ENCODE measurements at places on chromosomes 7 and 10.

DNA sequence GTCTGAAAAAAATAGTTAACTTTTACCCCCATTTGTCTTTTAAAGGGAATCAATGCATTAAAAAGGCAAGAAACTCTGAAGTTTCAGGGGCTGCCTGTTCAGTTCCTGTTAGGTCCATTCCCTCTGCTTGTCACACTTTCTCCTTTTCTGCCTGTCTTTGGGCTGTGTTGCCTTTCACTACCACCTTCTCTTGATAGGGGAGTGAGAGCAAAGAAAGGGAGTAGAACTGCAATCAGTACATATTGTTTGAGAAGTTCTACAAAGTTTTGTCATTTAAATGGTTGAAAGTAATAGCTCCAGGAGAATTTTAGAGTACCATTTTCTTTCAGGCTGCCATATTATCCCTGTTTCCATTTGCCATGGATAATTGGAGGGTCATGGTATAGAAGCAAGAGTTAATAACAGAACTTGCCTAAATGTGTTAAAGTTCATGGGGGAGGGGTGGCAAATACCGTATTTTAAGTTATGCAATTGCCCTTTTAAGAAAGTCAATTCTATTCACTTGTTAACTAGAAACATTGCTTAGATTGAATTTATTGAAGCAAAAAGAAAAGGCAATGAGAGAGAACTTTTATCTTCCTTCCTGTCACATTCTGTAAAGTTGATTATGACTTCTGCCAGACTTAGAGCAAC is 38.6 kb downstream of the MPLKIP start:
- no peak for DNase-seq

- no peak for DNase-seq
Observed at GRCh38 chr10:63665670-63666134, 144.5 kb downstream of the REEP3 start.

GRCh38 chr7:114911411-114911810 is 10.5 kb upstream of the MDFIC start:
- no peak for DNase-seq

GRCh38 chr7:78151229-78151628 is 352.7 kb downstream of the PHTF2 start:
- no peak for DNase-seq

DNA sequence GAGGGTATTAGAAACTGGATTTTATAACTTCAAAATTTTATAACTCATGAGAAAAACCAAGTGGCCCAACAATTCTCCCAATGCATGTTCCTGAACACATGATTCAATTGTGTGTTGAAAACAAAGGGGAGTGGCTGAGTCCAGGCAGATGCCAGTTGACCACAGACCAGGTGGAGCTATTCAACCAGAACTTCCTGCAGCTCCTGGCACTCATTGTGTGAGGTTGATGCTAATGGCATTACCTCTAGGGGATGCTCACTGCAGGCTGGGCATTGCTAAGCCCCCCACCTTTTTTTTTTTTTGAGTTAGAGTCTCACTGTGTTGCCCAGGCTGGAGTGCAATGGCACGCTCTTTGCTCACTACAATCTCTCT is 20.3 kb downstream of the MYOF start:
- no peak for DNase-seq

- no peak for DNase-seq
Observed at GRCh38 chr10:15824498-15824897, 35.8 kb downstream of the MINDY3 start.

DNA sequence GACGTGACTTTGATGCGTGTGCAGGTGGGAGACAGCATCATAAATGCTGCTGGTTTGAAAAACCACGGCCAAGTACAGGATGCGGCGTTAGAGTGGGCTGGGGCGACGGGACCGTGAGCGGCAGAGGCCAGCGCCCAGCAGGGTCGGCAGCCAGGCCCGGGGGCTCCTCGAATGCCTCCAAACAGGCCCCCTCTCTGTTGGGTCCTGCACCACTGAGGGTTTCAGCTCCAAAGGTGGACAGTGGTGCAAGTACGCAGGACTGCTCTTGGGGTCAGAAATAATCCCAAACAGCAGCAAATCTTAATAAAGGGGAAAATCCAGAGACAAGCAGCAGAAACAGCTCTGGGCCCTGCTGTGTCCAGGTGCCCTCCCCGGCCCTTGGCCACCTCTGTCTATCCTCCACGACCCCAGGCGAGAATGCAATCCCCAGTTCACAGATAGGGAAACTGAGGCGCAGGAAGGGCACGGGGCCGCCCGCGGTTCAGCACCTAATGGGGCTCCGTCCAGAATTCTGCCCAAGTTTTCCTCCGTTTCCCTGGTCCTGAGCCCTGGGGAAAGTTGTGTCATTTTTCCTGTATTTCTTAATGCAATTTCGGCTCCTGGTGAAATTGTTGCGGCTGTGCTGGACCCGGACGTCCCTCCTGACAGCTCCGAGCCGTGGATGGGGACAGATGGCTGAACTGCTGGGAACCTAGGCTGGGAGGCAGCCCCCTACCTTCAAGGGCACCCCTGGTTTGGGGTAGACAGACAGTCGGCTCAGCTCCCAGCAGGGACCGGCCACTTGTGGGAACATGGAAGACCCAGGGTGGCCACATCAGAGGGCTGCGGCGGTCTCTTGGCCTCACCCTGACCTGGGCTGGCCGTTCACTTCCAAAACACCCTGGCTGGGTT is 97.4 kb downstream of the FOXL3 start:
- DNase-seq, result no peak

DNA sequence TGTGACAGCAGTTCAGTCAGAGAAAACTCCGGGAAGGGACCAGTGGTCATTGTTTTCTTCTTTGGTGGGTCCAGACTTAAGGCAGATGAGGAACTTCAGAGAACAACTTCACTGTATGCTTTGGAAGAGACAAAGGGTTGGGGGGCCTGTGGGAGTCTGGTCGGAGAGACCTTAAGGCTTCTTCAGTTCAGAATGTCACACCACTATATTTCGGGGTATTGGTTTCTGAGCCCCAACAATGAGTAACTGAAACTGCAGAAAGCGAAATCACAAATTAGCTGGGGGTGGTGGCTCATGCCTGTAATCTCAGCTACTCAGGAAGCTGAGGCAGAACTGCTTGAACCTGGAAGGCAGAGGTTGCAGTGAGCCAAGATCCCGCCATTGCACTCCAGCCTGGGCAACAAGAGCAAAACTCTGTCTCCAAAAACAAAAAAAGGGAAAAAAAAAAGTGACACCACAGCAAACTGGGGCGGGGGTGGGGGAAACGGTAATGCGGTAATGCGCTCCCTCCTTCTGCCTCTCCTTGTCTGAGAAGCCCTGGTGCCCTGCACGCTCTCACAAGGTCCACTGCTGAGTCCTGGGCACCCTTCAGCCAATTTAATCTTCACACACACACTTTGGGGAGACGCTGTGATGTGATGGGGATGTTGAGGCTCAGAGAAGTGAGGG is 2.2 kb upstream of the ADIRF start:
- DNase-seq, result no peak

DNA sequence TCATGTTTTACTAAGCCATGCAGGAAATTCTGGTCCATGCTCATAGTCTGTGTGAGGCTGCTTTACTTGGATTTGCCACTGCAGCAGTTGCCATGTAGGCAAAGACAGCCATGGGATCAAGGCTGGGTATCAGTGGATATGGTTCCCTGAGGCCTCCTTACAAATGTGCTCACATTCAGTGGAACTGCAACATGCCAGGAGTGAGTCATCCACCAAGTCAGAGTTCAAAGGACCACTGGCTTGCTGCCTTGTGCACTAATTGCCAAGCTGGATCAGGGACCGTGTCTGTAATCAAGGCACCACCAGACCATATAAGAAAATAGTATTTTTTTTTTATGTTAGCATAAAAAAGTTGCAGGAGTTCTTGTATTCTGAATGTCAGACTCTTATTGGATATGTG is 101.0 kb downstream of the CDCA7L start:
- no peak for DNase-seq

DNA sequence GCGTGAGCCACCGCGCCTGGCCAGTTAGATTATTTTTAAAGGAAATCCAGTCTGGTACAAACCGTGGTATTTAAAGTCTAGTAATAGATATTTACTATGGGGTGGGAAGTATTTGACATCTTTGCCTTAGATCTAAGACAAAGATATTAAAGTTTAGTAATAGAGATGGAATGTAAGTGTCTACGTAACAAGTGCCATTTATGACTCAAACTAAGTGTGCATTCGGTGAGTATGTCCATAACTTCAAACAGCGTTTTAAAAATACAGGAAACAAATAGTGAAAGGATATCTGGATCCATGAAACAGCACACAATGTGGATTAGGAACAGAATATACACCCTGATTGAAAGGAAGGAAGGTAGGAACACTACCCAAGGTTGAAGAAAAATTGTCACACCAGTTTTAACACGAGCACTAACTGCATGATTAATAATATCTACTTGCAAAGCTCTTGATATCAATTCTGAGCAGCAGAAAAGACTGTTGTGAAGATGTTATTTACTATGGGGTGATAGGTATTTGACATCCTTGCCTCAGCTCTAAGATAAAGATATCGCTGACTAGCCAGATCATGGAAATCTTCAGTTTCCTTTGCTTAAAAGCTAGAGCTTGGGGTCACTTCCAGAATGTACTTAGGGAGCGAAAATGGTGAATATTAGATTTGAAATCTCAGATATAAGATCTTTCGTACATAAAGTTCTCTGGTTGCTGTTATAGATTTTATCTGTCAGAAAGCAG is 48.7 kb downstream of the EPC1 start:
- no peak for DNase-seq

GRCh38 chr7:102004229-102004628 is 186.8 kb downstream of the CUX1 start:
- DNase-seq, result no peak

DNA sequence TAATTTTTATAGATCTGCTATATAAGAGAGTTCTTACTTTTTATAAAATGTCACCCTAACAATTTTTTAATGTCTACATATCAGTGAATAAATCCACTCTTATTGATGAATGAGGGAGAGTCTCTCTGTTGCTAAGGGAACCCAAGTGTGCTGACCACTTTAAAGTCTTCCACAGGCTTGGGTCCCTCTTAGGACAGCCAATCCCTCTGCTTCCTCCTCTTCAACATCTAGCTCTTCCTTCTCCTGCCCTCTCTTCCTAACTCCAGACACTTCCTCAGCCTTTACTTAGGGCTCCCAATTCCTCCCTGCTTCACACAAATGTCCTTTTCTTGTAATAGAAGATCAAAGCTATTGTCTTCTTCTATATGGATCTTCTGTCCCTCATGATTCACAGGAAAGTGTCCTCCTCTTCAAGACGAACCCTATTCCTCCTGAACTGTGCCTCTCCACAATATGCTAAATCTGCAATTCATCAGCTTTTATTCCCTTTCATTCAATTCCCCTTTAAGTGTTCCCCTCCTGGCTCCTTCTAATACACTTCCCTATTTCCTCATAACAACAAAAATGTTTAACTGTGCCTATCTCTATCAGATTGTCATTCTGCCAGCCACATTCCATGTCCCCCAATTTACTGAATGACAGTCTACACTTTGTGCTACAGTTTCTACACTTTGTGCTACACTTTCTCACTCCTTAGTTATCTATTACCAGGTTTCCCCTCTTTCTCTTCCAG is 37.7 kb downstream of the CDK6 start:
- no peak for DNase-seq

Measured in midbrain (tissue), 1 donor.